Umbilical cord (tissue), 2 donors: ENCODE measurements at places on chromosomes 1 and 21.

GRCh38 chr1:61361931-61362330 is 279.6 kb downstream of the NFIA start:
- DNase-seq, result no peak

DNA sequence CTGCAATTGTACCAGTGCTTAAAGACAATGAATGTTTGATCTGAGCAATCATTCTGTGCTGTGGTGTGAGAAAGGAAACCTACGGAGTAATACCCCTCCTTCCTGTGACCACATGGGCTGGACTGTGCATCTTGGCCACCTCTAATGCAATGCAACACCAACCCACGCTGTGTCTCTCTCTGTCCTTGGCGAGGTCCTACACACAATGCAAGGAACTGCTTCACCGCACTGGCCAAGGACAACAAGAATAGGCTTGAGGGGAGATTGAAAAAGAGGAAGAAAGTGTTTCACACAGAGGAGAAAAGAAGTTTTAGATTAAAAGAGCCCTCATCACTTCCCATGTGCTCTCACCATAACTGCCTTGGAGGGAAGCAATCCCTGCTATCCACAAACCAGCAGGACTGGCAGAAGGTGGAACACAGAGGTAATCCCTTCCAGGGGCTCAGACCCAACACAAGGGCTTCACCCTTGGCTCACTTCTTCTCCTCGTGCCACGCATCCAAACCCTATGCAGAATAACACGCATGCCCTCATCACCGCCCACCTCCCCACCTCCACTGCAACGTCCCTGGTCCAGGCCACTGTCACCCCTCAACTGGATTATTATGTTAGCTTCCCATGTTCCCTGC is 112.5 kb upstream of the ERG start:
- no peak for DNase-seq

DNA sequence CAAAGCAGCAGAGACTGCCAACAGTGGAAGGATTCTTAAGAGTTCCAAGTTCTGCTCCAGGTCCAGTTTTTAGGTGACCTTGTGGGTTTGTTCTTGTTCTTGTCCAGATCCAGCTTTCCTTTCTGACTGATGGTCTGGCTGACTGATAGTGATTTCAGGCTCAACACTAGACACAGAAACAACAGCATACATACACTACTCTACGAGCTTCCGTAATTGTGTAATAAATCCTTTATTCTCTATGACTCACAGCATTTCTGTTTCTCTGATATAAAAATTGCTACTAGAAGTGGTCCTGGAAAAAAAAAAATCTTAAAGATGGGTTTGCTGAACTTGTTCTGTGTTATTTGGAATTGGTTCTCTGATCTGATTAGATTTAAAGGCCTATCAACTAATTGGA is 62.2 kb upstream of the PTCH2 start:
- DNase-seq, result no peak

DNA sequence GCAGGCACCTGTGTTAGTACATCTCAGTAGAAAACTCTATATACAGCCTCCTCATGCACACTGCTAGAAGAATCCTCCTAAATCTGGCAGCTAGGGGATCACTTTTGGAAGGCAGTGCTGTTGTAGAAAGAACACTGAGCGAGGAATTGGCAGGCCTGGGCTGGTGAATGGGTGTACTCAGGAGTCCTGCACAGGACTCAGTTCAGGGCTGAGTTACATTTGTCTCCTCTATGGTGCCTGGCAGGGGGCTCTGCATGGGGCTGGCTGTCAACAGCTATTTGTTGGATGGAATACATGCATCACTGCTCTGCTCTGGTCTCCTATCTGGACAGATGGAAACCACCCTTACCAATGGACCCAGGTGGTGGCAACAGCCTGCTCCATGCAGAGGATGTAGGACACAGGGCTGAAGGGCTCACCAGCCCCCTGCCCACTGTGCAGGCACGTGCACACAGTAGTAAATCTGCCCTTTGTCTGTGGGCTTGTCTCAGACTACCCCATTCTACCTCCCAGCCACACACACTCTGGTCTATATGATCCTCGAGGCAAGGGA is 74.2 kb downstream of the LRIG2 start:
- no peak for DNase-seq
